ENCODE measurements at places on chromosomes 4 and X.
A peak's percentile ranks its signal among the peaks of the same experiment; 100 is the strongest.

GRCh38 chrX:118497180-118497818, 1.7 kb downstream of the DOCK11 start:
- no peak for DNase-seq

- DNase-seq = no peak
Observed at GRCh38 chr4:48153791-48154550, 19.9 kb upstream of the TXK start.

- DNase-seq = no peak
Observed at GRCh38 chrX:15747626-15748173, 9.6 kb downstream of the CA5B start.

- DNase-seq = no peak
Observed at GRCh38 chr4:94819371-94820168, 61.8 kb downstream of the BMPR1B start.

- DNase-seq = no peak
Observed at GRCh38 chrX:140508958-140509357, 4.1 kb upstream of the SOX3 start.

- no peak for DNase-seq
Observed at GRCh38 chrX:71439420-71439819, 73.3 kb downstream of the TAF1 start.

DNA sequence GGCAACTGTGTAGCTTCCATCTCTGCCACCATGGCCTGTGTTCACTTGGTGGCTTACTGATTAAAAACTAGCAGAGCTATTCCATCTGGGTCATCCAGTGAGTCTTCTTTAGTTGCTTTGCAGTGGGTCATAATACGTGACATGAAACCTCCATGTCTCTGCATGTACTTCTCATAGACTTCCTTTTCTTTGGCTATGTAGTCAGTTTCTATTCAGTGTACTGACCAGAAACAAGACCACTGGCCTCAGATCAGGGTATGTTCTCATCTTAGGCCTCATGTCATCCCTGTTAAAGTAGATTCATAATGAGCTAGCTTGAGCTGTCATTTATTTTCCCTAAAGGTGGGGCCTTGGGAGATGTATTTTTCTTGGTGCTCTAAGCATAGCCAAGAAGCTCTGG, 195.2 kb downstream of the CCNG2 start:
- DNase-seq = no peak

DNA sequence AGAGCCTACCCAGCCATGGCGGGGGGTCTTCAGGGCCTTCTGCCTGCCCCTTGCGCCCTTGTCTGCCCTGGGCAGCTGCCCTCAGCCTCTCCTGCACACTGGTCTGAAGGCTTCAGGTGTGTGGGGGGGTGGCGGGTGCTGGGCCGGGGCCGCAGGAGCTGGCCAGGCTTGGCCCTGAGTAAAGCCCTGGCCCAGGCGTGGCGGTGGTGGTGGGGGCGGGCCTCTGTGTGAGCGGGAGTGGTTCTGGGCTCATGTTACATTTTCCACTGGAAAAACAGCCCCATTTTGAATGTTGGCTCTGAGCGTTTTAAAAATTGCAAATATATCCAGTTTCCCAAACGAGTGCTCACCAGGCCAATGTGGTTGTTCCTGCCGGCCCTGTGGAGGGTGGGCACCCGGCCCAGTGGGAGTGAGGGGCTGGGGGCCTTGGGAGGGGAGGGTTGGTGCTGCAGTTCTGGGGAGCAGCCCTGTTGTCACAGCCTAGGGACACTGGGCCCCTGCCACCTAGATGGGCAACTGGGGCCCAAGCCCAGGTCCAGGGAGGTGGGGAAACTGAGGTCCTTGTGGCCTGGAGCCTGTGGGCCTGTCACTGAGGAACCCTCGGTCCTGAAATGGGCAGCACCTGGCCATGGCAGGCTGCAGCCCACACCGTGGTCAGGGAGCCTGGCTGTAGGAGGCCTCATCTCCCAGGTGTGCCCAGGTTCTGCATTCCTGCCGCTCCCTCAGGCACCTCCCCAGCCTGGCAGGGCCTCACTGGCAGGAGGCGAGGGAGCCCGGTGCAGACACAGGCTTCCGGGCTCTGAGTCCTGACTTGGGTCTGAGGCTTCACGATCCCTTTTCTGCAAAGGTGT, 28.3 kb downstream of the FGFRL1 start:
- peak; percentile 32 for DNase-seq

DNA sequence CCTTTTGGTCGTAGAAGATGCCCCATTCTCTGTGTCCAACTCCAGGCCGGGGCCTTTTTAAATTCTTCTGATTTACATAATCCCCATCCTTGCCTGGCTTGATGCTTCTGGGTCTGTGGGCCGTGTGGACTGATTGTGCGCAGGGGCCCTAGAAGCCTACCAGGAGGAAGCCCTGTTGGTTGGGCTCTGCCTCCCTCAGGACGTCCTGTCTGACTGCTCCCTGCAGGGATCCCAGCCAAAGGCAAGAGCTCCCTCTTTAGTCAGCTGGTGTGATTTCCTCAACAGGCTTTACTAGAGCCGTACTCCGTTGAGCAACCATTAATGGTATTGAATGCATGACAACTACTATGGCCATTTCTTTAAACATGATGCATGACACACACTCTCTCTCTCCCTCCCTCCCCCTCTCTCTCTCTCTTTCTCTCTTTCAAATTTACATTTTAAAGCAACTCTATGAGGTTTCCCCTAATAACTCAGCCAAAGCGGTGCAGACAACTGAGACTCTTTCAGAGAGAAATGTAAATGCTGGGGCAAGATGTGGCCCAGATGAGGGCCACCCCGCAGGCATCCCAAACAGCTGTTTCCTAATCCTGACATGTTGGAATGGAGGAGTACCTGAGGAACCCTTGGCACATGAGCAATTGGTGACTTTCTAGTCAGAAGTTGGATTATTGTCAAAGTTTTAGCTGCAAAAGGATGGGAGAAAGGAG, 117.3 kb downstream of the DRD5 start:
- peak; percentile 16 for DNase-seq

DNA sequence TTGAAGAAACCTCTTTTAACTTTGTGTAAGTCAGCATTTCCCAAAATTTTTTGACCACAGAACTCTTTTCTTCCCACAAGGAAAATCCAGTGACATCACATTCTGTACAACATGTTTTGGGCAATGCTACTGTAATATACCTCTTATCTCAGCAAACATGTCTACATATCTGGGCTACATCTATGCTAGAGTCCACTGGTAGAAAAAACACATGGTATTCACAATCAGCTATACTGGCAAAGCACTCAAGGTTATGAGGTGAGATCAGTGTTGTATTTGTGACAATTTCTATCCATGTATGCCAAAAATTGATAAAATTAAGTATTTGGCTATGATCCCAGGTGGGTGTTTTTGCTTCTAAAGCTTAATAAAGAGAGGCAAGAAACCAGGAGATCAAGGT, 98.0 kb downstream of the ATP11C start:
- no peak for DNase-seq

DNA sequence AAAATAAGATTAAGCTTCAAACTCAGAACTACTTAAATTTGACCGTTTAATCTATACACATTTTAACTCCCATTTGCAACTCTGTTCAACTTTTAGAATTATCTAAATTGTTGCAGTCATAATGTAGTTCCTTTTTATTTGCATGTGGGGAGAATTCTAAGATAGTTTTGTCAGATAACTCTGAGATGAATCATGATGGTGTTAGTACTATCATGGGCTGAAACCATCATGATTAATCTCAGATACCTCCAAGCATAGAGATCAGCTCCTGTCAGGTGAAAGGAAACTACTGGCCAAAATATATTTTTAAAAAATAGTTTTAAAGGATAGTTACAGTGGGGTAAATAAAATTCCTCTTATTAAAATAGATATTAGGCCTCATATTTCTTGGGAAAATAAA, 39.0 kb downstream of the FBXO8 start:
- peak; percentile 25 for DNase-seq

DNA sequence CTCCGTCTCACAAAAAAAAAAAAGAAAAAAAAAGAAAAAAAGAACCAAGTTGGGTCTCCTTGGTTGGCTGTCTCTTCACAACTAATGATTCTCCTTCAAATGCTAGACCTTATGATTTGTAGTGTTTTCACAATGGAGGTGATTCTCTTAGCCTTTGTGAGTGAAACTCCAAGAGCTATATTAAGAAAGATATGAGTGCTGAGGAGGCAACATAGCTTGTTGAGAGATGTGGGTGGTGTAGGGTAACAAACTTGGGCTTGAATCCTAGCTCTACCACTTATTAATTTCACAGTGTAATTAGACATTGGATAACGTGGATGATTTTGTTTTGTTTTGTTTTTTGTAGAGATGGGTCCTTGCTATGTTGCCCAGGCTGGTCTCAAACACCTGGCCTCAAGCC, 10.4 kb upstream of the SEPTIN11 start:
- DNase-seq = no peak

- DNase-seq = no peak
Observed at GRCh38 chr4:185344743-185345538, 50.8 kb downstream of the LRP2BP start.

- no peak for DNase-seq
Observed at GRCh38 chr4:896216-896615, 35.9 kb downstream of the GAK start.

- peak; percentile 58 for DNase-seq
Observed at GRCh38 chr4:24103434-24104157, 213.7 kb upstream of the PPARGC1A start.

DNA sequence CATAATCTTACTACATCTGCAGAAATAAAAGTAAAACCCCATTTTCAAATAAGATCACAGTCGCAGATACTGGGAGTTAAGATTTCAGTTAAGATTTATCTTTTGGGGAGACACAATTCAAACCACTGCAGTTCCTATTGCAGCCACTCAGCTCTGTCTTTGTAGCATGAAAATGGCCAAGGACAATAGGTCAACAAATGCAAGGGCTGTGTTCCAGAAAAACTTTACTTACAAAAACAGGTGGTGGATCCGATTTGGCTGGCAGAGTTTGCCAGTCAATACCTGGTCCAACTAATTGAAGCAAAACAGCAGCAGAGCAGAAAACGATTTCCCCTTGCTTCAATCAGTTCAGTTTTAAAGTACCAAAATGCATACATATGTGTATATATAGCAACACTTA, 77.4 kb downstream of the TENM3 start:
- DNase-seq = no peak

DNA sequence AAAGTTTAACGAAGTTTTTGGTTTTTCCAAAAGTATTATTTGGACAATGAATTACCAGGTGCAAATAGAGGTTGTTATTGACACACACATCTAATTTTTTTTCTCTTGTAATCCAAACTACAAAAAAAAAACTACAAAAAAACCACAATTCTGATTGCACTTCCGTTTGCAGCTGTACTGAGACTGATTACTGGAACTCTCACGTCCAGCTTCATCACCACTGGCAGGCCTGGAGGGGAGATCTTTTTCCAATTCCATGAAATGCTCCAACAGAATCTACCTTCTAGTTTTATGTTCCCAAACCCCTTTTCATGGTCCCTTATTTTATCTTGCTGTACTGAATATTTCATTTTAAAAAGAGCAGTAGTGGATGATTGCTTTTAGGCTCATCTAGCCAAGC, 1118.3 kb downstream of the C4orf33 start:
- DNase-seq = no peak

DNA sequence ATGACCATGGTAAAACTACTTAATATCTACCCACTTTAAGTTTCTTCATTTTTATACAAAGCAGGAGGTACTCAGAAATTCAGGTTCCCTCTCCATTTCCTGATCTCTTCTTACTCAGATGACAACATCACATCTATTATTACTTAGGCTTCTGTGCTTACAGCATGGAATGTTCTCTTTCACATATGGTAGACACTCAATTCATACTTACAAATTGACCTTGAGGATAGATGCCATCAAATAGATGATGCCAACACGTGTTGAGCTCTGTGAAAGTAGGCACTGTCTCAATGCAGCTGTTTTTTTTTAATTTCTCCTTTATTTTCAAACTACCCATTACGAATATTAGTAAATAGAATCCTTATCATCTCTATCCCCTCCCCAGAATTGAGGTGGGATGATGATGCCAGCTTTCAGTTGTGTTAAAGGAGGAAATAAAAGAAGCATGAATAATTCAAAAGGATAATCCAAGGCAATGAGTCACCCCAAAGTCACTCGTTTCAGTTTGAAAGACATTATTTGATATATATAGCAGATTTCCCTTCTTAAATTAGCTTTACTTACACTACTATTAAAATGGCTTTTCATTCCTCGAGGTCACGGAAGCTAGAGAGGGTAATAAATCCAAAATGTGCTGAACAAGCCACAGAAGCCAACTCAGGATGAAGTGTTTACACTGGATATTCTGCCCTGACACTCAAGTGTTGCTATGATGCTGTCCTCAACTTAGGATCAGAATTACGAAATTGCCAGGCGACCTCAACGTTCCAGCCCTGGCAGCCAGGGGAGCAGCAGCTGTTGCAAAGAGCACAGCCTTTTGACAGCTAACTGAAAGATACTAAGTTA, 124.2 kb upstream of the EOLA2 start:
- DNase-seq = peak; percentile 69

GRCh38 chr4:94813221-94813620, 55.5 kb downstream of the BMPR1B start:
- DNase-seq = no peak

DNA sequence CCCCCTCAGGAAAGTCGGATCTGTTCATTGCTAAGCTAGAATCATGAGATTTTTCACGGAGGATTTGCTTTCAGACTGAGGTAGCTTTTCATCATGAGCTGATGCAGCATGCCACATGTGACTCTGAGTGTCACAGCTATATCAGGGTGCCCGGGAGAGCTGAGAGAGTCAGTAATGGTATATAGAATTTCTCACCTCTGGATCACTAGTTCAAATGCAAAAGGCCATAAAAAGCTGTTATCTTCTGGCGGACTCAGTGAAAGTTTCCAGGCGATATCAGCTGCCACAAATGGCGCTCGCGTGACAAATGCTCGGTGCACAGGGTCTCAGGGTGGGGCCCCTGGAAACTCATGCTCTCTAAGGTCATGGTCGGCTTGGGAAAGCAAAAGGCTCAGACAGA, 150.1 kb downstream of the DHX15 start:
- DNase-seq = no peak

GRCh38 chr4:20987191-20987590, 286.9 kb downstream of the PACRGL start:
- no peak for DNase-seq

GRCh38 chr4:168978001-168978700, 31.9 kb downstream of the CBR4 start:
- DNase-seq = peak; percentile 68

Data from IMR-90 (cell line).